ENCODE measurements at places on chromosomes 1 and 21.

GRCh38 chr1:47161298-47162040 lies 24.2 kb downstream of the CYP4A22 start:
- no peak for DNase-seq

- no peak for DNase-seq
These were observed 31.3 kb downstream of the PTGFRN start for GRCh38 chr1:116940814-116941599.

DNA sequence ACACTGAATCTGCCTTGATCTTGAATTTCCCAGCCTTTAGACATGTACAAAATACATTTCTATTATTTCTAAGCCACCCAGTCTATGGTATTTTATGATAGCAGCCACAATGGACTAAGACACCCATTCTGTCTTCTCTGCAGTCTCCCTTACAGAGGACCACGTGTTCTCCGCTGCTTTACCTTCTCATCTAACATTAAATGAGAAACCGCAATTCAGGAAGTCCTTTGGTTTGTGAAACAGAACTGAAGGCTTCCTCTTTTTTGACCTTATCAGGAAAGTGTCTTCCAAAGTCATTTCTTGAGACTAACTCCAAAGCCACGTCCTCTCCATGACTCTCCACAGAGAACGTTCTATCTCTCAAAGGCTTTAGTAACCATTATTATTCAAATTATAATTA lies 560.1 kb downstream of the OMA1 start:
- peak; percentile 6 for DNase-seq

GRCh38 chr1:183937611-183938010 lies 99.9 kb downstream of the COLGALT2 start:
- DNase-seq, result no peak

DNA sequence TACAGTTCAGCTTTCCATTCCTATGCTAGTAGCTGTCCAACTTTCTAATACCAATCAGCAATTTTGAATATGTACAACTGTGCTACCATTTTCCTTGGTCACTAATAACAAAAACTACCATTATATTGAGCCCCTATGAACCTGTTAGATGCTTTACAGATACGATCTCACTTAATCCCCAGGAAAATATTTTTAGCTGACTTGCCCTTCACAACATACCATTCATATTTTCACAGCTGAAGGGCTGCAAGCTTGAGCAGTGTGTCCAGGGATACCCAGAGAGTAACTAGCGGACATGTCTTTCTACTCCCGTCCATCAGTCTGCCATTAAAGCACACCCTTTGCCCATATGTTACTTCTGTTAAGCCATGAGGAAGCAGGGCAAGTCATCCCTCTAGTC lies 140.5 kb downstream of the SPATA46 start:
- no peak for DNase-seq

GRCh38 chr1:236159704-236160539 lies 17.6 kb downstream of the GPR137B start:
- DNase-seq, result peak; percentile 88

- peak; percentile 79 for DNase-seq
These were observed 359.0 kb upstream of the PTBP2 start for GRCh38 chr1:96362623-96363022.

GRCh38 chr1:247360991-247361731 lies 29.5 kb upstream of the ZNF496 start:
- peak; percentile 84 for DNase-seq

DNA sequence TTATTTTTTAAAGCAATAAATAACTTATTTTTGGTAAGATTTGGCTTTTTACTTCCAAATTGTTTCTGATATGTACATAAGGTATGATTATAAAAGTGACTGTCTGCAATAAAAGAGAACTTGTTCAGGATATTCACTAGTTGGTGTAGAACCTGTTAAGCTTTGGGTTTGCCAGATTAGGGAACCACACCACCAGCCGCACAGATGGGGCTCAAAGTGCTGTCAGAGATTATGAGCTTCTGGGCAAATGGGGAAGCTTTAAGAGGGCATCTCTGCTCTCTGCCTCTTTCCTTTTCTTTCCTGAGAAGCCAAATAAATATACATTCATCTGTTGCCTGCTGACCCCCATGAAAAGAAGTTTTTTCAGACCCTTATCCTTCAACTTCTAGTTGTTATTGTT lies 25.4 kb downstream of the IVNS1ABP start:
- no peak for DNase-seq

DNA sequence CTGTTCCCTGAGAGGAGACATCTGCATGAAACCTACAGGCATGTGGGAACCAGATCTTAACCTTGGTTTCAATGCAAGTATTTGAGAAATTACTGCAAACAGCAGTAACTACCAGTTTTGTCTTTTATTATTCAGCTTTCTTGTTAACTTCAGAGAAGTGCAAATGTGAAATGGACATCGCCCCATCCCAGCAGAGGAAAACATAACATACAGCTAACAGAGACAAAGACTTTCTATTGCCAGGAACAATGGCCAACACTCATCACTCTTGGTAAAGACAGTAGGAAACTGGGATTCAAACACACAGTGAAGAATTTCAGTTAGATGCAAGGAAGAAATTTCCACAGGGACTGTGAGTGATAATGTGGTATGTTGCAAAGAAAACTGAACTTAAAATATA lies 115.1 kb downstream of the SLC30A10 start:
- no peak for DNase-seq

- no peak for DNase-seq
These were observed 239.0 kb downstream of the RHOU start for GRCh38 chr1:228974273-228974672.

GRCh38 chr1:211885747-211886522 lies 55.4 kb upstream of the LPGAT1 start:
- no peak for DNase-seq

DNA sequence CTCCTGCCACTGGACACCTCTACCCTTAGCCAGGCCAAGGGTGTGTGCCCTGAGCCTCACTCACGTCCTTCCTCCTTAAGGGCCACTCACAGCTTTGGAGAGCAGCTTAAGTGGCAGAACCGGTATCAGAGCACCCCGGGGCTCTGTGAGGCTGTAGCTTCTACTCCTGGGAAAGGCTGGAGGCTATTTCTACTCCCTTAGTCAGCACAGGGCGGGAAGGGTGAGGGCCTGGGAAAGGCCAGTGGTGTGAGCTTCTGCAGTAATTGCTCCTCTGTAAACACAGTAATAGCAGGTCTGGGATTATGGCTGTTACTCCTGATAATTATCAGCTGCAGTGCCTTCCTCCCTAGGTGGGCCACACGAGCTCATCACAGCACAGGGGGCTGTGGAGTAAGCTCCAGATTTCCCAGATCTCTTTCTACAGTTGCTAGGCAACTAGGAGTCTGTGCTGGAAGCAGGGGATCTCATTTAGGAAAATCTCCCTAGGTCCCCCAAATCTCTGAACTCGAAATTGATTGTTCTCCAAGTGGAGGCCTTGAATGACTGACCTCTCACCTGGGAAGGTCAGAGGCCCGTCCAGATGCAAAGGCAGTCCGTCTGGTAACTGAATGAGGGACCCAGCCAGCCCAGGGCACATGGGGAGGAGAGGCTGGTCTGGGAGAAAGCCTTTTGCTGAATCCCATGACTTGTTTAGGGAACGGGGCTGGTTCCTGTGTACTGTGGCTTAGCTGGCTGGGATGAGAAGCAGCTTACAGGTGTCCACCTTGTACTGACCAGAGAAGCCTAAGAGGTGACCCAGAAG lies 29.3 kb downstream of the IER5 start:
- DNase-seq, result no peak

- DNase-seq, result peak; percentile 48
These were observed 31.7 kb upstream of the CAMTA1 start for GRCh38 chr1:6753320-6754140.

- no peak for DNase-seq
These were observed 228.2 kb upstream of the IRF2BP2 start for GRCh38 chr1:234838182-234838581.

- no peak for DNase-seq
These were observed 76.8 kb downstream of the KIF1B start for GRCh38 chr1:10287023-10287645.

DNA sequence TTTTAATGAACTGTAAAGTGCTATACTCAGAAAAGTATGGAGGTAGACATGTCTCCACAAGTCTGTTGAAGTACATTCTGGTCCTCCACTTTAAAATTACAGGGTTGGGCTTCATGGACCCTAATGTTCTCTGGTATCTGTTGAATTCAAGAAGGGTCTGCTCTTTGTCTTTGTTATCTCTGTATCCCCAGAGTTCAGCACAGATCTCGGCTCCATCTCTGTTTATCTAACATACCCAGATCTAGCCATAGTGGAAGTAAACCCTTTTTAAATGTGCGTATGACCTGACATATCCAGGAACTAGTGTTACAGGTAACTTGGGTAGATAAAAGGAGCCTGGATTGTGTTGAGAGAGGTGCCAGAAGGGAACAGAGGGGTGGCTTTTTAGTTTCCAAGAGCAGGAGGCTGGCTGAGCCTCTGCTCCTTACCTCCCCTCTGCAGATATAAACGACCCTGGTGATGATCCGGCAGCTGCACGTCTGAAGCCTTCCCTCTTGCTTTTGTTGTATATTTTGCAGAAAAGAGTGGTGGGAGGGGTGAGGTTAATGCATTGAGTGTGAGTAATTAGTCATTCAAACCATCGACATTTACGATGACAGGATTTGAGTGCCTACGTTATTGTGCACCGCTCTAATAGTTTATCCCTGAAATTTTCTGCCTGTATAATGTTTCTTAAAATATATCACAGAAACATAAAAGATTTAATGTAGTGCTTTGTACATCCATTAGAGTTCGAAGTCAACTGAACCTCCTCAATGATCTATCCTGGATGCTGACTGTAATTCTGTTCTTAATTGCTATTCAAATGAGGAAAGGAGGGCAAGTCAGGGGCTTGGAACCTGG lies 30.8 kb downstream of the ELAVL4 start:
- DNase-seq, result no peak

DNA sequence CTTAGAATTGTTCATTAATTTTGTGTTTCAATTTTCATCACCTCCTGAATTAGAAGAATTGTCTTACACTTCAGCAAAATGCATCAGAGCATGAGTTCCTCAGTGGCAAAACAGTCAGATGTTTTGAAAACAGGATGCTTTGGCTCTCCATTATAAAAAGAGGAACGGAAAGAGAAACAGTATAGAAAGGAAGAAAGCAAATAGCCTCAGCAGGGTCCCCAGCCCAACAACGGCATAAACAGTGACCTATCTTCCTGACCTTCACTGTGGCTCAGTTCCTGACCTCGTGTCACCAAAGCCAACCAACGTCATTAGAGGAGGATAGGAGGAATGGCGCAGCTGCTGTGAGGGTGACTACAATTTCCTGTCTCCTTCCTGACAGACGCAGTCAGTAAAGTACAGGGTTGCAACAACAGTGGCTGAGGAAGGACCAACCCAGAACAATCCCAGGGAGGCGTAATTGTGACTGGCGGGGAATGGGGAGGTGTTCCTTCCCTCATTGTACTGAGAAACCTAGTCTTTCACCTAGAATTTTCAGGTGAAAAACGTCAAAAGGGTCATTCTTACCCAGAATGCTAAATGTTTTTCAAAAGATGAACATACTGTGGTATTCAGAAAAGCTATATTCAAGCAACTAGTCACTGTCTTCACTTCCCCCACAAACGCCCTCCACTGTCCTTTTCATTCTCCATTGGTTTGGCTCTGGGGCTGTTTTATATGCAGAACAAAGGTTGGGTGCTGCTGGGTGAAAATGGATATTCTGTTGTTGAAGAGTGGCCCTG lies 197.9 kb upstream of the SGIP1 start:
- peak; percentile 95 for DNase-seq

DNA sequence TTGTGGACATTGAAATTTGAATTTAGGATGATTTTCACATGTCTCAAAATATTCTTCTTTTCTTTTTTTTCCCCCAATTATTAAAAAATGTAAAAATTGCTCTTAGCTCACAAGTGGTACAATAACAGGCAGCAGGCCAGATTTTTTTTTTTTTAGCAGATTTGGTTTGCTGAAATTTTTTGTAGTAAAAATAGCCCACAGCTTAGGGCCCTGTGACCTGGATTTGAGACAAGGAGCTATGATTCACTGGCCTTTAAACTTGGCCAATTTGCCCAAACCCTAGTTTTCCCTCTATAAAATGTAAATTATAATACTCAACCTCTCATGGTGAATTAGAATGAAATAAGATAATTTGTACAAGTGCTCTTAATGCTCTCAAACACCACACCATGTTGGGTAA lies 253.8 kb downstream of the DYRK1A start:
- no peak for DNase-seq

DNA sequence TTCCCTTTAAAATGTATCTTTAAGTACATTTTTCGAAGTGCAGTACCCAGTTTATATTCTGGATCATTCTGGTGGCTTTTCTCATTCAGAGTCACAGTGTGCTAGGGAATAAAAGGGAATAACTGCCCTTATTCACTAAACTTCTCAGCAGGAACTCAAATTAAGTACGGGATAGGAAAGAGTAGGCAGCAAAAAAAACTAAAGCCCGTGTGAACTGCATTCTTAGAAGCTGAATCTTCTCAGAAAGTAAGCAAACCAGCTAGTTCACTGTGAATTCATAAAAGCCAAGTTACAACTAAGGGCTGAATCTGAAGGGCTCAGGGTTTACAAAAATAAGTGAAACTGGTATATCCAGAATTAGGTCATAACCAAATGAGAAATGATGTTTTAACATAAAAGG lies 22.0 kb downstream of the PRPF38A start:
- DNase-seq, result no peak

- no peak for DNase-seq
These were observed 94.6 kb upstream of the AKT3 start for GRCh38 chr1:243944429-243945160.

DNA sequence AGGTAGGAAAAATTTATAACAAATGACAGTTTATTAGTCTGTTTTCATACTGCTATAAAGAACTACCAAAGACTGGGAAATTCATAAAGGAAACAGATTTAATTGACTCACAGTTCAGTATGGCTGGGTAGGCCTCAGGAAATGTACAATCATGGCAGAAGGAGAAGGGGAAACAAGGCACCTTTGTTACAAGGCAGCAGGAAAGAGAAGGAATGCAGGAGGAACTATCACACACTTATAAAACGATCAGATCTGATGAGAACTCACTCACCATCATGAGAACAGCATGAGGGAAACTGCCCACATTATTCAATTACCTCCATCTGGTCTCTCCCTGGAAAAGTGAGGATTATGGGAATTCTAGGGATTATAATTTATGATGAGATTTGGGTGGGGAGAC lies 61.3 kb downstream of the ASB17 start:
- DNase-seq, result no peak

GRCh38 chr1:222912730-222913129 lies 97.9 kb downstream of the DISP1 start:
- no peak for DNase-seq

GRCh38 chr1:242043165-242043564 lies 44.3 kb upstream of the MAP1LC3C start:
- no peak for DNase-seq

GRCh38 chr1:94898491-94899385 lies 28.2 kb downstream of the CNN3 start:
- DNase-seq, result no peak

GRCh38 chr1:152048416-152049009 lies 11.7 kb upstream of the S100A11 start:
- peak; percentile 93 for DNase-seq

GRCh38 chr1:6984986-6985385 lies 199.7 kb downstream of the CAMTA1 start:
- DNase-seq, result no peak

GRCh38 chr1:1290238-1290731 lies 10.0 kb downstream of the SCNN1D start:
- DNase-seq, result peak; percentile 83

GRCh38 chr1:9326596-9326995 lies 33.9 kb downstream of the SPSB1 start:
- DNase-seq, result no peak

GRCh38 chr1:58768971-58769808 lies 14.7 kb downstream of the JUN start:
- DNase-seq, result no peak
